Activated T-cell treated with anti-CD3 and anti-CD28 coated beads for 48 hours (primary cell): ENCODE measurements at places on chromosomes 6 and 20.

- DNase-seq: no peak
Measured at GRCh38 chr6:75204959-75205775, 686 bp downstream of the COL12A1 start.

- no peak for DNase-seq
Measured at GRCh38 chr6:110563711-110564110, 87.3 kb upstream of the SLC22A16 start.

GRCh38 chr6:16625291-16626265 lies 135.7 kb downstream of the ATXN1 start:
- DNase-seq: no peak

- no peak for DNase-seq
Measured at GRCh38 chr20:31691646-31692275, 30.9 kb downstream of the BCL2L1 start.

DNA sequence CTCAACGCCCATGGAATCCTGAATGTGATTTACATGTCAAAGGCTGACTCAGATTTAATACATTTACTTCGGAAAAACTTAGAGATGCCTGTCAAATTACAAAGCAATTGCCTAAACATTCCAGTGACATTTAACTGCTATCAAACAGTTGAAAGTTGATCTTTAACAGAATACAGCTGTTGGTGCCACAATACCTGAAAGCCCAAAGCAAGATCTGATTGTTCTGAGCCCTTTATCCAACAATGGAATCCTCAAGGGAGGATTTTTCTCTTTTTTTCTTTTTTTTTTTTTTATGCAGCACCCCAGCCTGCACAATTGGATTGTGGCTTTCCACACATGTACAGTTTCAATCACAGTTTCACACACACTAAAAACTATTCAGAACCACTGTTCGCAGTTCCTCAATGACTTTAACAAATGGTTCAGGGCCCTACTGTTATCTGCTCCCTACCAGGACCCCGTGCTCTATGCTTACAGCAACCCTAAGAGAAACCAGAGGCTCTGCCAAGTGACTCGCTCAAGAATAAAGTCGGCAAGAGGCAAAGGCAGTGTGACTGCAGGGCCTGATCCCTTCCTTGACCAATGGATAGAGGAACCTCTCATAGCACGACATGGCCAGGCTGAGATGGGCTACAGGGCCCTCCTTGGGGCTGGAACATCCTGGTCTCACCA lies 33.3 kb downstream of the EPB41L2 start:
- DNase-seq: no peak

DNA sequence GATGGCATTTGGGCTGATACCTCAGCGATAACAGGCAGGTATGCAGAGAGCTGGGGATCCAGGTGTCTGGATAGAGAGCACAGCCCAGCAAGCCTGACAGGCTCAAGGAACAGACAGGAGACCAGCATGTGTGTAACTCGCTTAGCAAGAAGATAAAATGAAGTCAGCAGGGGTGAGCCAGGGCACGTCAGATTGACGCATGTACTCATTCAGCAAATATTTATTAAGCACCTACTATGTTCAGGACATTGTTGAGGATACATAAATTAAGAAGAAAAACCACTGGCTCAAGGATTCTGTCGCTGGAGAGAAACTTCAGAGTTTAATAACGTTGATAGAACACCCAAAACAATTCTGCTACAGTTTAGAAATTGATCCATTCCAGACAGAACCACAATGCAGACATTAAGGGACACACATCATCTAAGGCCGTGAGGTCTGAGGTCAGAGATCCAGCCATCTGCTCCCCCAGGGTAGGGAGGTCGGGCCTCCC lies 1.0 kb upstream of the DUSP22 start:
- no peak for DNase-seq

DNA sequence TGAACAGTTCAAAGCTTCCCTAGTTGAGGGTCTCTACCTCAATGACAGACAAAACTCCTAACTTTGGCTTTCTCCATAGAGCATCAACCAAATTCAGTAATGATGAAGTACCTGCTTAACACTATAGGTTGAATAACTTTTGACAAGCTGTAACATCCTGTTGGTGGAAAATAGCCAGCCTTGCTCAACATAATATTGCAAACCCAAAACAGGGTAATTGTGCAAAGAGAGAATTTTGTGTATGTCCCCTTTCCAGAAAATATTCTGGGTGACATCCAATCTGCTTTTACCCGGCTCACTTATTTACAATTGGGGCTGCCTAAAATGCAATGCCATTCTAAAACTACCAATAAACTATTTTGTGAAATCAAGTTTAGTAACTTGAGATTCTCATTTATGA lies 72.8 kb downstream of the ATXN1 start:
- DNase-seq: no peak

DNA sequence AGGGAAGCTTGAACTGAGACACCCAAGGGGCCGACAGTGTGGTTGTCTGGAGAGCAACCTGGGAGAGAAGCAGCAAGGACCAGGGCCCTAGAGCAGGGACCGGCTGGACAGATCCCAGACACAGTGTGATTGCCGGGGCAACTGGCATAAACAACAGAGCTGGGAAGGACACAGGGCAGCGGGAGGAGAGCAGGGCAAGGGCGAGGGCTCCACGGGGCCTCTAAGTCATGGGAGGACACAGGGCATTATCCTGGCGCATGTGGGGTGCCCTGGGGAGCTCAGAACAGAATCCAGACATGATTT lies 31.1 kb upstream of the CCR6 start:
- DNase-seq: no peak

DNA sequence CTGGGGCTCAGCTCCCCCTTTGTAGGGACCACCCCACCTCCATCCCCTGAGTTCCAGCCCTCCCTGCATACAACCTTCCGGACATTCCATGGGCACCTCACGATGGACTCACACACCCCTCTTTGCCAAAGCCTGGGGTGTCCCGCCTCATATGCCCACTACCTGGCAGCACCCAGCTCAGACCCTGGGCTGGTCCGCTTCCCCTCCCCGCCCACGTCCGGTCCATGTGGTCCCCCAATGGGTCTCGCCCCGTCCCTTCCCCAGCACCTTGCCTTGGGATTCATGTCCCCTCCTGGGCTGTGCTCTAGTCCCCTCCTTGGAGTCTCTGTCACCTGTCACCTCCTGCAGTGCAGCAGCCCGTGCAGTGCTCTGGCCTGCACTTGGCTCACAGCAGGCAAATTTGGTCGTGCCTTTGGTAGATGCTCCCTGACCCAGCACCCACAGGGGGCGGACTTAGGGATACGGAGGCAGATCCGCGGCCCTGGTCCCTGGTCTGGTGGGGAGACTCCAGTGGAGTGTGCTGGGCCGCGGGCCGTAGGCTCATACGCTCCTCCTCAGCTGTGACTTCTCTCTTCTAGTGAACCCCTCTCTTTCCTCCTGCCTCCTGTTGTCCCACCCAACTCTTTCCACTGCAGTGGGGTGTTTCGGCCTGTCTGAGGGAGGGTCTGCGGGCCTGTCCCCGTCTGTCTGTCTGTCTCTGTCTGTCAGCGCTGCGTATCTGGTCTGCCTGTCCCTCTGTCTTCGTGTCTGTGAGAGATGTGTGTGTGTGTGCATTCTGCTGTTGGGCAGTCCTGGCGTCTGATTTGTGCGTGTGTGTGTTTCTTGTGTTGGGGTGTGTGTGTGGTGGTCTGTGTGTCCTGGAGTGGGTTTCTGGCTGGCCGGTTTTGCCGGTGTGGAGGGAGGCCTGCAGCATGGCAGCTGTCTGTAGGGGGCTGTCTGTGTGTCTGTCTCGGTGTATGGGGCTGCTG lies 69.5 kb downstream of the SRC start:
- no peak for DNase-seq

GRCh38 chr20:51473771-51474170 lies 68.7 kb downstream of the NFATC2 start:
- no peak for DNase-seq
